Aorta (tissue), 5 donors: ENCODE measurements at places on chromosomes 16 and 17.

- DNase-seq, result peak; percentile 33
Measured at GRCh38 chr16:86089991-86090390, 191.0 kb downstream of the IRF8 start.

GRCh38 chr17:48174833-48175523 is 67.4 kb downstream of the SNX11 start:
- DNase-seq, result no peak

GRCh38 chr16:53509906-53510703 is 7.1 kb upstream of the AKTIP start:
- peak; percentile 85 for DNase-seq

- DNase-seq, result no peak
Measured at GRCh38 chr16:8760021-8760420, 37.4 kb downstream of the TMEM186 start.

GRCh38 chr17:75664099-75664549 is 2.8 kb downstream of the RECQL5 start:
- DNase-seq, result no peak

- DNase-seq, result no peak
Measured at GRCh38 chr16:59773330-59773729, 1039.2 kb upstream of the GOT2 start.

DNA sequence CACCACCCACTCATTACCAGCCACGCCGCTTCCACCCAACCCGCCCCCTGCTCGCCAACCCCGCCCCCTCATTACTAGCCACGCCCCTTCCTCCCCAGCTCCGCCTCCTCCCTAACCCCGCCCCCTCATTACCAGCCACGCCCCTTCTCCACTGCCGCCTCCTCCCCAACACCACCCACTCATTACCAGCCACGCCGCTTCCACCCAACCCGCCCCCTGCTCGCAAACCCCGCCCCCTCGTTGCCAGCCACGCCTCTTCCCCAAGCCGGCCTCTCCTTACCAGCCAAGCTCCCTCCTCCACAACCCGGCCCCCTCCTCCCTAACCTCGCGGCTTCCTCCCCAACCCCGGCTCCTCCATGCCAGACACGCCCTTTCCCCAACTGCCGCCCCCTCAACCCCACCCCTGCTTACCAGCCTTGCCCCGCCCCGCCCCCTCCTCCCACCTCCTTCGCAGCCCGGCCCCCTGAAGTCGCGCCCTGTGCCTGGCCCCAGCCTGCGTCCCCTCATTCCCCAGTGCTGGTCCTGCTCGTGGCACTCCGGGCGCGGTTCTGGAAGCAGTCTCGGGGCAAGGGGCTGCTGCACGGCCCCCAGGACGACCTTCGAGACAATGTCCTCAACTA is 7.3 kb downstream of the SLC22A31 start:
- peak; percentile 85 for DNase-seq

GRCh38 chr16:30605158-30605557 is 5.0 kb downstream of the ZNF689 start:
- no peak for DNase-seq

- no peak for DNase-seq
Measured at GRCh38 chr16:27378871-27379481, 23.0 kb upstream of the IL21R start.

DNA sequence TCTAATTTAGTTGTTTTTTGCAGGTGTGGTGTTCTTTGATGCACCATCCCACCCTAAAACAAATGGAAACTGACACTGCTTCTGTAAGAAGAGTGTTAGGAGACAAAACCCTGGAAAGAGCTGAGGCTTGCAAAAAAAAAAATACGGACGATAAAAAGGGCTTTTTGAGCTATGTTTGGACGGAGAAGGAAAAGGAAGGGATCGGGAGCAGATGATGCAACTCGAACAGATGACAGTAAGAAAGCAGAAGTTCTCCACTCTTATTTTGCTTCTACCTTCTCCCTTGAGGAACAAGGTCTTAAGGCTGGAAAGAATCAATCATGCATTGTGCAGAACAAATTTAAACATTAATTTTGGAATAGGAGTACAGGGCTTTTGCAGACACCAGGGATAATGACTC is 136.7 kb downstream of the MAF start:
- DNase-seq, result no peak

- DNase-seq, result no peak
Measured at GRCh38 chr16:4583906-4584305, 27.8 kb downstream of the C16orf96 start.

DNA sequence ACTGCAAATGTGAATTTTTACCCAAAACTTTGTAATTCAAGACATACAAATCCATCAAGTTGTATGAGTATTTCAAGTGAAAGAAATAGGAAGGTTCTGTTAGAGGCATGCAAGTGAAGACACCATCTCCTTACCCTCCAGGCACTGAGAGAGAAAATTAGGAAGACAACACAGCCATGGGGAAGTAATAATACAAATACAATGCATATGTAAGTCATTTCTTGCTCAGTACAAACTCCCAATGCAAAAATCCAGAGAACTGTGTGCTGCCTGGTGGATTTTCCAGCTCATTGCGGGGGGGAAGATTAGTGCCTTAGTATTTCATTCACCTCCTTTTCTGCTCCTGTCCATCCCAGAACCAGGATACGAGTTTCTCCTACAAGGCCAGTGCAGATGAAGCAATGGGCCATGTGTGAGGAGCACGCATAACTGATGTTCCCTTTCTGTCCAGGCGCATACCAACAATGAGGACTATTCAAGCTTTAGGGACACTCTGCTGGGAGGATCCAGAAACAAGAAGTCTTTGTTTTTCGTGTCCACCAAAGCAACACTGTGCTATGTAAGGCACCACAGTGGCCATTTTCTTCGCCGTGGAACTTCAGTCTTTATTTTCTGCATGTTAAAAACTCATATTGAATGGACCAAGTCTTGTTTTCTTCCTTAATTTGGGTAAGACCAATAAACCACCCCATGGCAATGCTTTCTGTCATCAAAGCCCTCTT is 143.7 kb upstream of the RCVRN start:
- no peak for DNase-seq

- no peak for DNase-seq
Measured at GRCh38 chr17:59830007-59830630, 62.6 kb downstream of the TUBD1 start.

DNA sequence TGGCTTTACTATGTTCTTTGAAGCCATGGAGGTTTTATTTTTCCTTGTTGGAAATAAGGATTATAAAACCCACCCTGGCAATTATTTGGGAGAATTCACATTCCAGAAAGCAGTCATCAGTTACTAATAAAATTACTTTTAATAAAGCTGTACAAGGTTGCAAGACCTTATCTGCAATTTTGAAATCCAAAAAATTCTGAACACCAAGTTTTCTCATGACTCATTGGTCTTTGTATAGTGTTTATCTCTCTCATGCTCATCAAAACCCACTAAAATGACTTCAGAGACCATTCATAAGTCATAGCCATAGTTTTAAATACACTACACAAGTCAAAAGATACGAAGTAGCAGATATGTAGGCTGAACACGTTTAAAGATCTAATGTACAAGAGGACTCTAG is 6.0 kb upstream of the KRT38 start:
- DNase-seq, result no peak

DNA sequence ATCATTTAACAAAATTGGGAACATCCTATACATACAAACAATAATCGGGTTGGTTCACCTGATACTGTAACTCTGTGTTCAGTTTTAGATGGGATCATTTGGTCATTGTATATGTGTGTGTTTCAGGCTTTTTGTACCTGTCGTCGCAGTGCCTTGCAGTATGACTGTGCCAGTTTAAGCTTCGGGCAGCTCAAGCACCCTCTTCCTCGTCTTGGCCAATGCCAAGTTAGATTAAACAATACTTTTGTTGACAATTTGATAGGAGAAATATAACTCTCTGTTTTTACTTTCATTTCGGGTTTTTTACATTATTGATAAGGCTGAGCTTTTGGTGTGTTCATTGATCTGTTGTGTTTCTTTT is 37.0 kb upstream of the ARHGAP17 start:
- DNase-seq, result no peak

GRCh38 chr16:65961476-65962143 is 404.9 kb upstream of the CDH5 start:
- no peak for DNase-seq

- DNase-seq, result no peak
Measured at GRCh38 chr16:70708366-70709246, 22.8 kb upstream of the MTSS2 start.

DNA sequence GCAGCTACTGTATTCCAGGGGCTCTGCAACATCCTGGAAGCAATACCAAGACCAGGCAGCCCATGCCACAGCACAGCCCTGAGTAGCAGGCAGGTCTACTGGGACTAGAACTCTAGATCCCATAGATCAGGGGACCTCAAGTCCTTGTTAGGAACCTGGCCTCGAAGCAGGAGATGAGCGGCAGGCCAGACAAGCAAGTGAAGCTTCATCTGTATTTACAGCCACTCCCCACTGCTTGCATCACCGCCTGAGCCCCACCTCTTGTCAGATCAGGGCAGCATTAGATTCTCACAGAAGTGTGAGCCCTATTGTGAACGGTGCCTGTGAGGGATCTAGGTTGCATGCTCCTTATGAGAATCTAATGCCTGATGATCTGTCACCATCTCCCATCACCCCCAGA is 295.7 kb upstream of the TNRC6C start:
- DNase-seq, result no peak

DNA sequence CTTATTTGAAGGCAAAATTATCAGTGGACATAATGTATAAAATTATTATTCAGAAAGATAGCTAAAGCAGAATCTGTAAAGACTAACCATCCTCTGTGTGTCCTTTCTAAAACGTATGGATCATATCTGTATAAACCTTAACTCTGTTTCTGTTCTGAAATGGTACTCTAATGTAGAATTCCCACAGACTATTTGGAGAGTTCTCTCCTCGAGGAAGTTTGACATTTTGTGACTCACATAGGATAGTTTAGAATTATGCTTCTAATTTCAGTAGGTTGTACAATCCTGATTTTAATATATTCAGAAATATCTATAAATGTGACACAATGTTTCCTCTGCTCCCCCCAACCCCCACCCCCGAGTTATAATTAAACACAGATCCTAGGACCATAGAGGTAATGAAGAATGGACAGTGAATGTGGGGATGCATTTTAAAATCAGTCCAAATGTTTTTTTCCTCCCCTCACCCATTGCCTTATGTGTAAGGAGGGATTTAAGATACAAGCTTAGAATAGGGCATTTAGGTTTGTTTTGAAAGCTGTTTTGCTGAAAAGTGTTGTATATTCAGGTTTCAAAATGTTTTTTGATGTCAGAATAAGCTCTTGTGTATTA is 66.8 kb downstream of the BCAS3 start:
- no peak for DNase-seq

DNA sequence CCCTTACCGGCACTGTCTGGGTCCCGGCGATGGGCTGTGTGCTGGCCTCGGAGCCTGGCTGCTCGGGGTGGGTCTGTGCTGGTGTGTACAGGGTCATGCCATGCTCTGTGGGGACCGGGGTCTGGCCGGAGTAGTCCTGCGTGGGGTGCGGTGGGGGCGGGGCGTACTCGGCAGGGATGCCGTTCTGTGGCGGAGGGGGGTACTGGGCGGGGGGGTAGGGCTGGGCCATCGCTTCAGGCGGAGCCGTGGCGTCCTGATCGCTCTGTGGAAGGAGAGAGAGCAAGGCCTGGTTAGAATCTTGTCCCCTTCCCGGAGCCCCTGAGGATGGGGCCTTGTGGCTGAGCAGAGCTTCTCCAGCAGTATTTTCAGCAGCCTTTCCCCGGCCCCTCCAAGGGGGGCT is 40.9 kb downstream of the ENGASE start:
- DNase-seq, result no peak

- peak; percentile 20 for DNase-seq
Measured at GRCh38 chr17:17391668-17392370, 85.0 kb upstream of the MED9 start.

- DNase-seq, result peak; percentile 85
Measured at GRCh38 chr17:3965118-3965800, 1.0 kb upstream of the ATP2A3 start.

- peak; percentile 30 for DNase-seq
Measured at GRCh38 chr17:82645516-82645915, 2.7 kb downstream of the WDR45B start.

DNA sequence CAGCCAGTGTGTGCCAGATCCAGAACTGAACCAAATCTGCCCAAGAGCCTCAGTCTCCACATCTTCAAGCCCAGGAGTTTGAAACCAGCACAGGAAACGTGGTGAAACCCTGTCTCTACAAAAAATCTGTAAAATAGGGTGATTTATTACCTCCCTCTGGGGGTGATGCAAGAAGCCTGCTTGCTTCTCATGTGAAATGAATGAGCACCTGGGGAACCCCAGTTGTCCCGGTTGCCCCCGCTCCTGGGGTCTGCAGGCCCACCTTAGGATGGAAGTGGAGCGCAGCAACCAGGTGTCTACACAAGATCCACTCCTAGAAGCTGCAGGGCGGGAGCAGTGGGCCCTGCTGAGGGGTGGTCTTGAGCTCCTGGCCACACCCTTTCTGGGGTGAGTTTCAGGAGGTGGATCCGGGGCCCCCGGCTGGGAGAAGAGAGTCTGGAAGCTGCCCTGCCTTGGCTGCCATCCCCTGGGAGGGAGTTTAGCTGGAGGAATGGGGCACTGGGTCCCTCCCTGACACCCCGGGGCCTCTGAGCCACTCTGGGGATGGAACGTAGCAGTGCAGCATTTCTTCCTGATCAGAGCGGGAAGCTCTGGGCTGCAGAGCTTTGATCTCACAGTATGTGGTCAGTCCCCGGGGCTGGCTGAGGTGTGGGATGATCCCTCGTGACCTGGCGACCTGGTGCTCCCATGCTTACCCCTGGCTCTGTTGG is 117.8 kb downstream of the RAB11FIP4 start:
- DNase-seq, result no peak

DNA sequence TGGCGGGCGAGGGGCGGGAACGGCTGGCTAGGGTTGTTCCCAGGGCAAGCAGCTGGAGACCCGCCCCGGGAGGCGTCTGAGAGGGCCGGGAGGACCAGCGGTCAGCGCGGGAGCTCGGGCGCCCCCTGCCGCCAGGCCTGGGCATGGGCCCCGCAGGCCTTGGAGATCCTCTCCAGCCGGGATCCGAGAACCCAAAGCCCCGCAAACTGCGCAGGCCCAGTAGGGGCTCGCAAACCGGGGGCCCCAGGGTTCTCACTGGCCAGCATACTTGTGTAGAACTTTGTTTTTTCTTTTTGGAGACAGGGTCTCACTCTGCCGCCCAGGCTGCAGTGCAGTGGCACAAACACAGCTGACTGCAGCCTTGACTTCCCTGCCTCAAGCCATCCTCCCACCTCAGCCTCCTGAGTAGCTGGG is 20.8 kb upstream of the ZNF423 start:
- peak; percentile 85 for DNase-seq

GRCh38 chr17:65556014-65556909 is 5.2 kb downstream of the AXIN2 start:
- DNase-seq, result peak; percentile 80

GRCh38 chr16:75379911-75380847 is 53.1 kb downstream of the CFDP1 start:
- DNase-seq, result no peak

DNA sequence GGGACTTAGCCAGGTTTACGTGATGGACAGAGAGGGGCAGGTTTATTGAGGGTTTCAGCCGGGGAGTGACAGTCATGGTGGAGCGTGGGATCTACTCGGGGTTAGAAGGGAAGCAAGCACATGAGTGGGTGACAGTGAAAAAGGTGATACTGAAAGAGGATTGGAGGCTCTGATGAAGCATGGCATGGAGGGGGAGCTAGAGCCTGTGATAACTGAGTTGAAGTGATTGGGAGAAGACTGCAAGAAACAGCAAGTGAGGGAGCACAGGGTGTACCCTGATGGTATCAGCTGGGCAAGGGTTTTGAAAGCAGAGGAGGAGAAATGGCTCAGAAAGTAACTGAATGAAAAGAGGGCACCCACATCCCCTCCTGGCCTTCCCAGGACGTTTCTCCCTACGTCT is 6.7 kb upstream of the KSR1 start:
- no peak for DNase-seq

- peak; percentile 10 for DNase-seq
Measured at GRCh38 chr16:68072038-68072695, 13.0 kb upstream of the NFATC3 start.

- no peak for DNase-seq
Measured at GRCh38 chr16:54303613-54304012, 17.0 kb upstream of the IRX3 start.
